Stimulated activated CD8-positive, alpha-beta memory T cell treated with anti-CD3 and anti-CD28 coated beads, Interleukin-15, amount 100 ng/mL, for 1 hour (primary cell): ENCODE measurements at places on chromosomes 3 and 15.

DNA sequence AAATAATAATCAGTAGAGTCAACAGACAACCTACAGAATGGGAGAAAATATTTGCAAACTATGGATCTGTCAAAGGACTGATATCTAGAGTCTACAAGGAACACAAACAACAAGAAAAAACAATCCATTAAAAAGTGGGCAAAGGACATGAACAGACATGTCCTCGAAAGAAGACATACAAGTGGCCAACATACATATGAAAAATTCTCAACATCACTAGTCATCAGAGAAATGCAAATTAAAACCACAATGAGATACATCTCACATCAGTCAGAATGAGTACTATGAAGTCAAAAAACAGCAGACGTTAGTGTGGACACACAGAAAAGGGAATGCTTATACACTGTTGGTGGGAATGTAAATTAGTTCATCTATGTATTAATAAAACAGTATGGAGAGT, 33.7 kb downstream of the SLC2A2 start:
- no peak for DNase-seq

DNA sequence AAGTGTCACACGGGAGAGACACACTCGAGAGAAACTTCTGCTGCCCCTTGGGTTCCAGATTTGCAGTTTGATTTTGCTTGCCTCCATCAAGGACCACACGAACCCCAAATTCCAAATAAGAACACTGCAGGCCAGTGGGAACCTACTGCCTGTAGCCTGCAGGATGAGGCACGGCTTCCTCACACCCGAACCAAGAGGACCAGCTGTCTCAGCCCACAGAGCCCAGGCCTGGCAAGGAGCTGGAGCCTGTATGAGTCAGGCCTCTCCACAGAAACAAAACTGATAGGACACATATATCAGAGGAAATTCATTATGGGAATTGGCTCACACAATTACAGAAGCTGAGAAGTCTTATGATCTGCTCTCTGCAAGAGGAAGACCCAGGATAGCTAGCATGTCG, 188.1 kb upstream of the NSMCE3 start:
- DNase-seq, result no peak

- no peak for DNase-seq
These were observed 33.5 kb upstream of the ZNF774 start for GRCh38 chr15:90318591-90318990.

GRCh38 chr15:35020974-35021373, 32.9 kb upstream of the ZNF770 start:
- no peak for DNase-seq

- DNase-seq, result no peak
These were observed 12.7 kb downstream of the CDAN1 start for GRCh38 chr15:42724276-42724675.

DNA sequence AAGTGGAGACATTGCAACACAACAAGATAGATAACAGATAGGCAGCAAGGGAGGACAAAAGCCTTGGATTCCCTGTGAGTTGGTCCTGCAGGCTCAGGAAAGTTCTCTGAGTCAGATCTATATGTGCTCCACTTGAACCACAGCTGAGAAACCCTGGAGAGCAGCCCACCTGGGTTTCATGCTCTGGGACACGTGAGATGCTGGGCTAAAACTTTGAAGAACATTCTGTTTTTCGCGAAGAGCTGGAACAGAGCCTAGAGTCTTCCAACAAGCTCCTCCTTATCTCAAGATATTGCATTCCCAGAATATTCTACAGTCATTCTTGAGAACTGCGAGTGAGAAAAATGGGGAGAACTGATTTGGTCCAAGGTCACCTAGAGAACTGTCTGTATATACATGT, 583.0 kb upstream of the ROBO1 start:
- no peak for DNase-seq

DNA sequence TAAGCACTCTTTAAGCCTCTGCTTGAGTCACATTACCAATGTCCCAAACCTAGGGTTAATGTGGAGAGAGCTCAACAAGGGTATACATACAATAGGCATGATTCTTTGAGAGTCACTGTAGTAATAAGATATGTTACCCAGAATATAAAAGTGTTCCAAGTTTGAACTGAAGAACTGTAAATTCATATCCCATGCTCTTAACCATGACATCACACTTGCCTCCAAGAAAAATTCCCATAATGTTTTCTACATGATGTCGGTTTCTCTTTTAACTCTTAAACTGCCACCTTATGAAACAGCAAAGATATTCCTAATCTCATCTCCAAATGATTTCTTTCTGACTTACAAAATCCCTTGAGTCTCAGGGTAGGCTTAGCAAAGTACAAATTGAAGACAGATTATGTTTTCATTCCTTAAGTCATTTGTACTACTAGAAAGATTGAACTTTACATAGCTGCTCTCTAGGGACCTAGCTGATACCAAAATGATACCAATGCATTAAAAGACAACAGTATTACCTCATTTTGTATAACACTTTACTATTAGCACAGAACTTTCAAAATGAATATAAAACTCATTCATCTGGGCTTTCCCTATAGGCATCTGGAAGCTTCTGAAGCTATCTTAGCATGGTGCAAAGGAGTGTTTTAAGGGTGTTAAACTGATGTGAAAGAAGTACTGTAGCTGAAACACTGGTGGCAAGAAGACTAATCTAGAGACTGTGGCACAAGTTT, 127.1 kb downstream of the KCNMB2 start:
- no peak for DNase-seq

DNA sequence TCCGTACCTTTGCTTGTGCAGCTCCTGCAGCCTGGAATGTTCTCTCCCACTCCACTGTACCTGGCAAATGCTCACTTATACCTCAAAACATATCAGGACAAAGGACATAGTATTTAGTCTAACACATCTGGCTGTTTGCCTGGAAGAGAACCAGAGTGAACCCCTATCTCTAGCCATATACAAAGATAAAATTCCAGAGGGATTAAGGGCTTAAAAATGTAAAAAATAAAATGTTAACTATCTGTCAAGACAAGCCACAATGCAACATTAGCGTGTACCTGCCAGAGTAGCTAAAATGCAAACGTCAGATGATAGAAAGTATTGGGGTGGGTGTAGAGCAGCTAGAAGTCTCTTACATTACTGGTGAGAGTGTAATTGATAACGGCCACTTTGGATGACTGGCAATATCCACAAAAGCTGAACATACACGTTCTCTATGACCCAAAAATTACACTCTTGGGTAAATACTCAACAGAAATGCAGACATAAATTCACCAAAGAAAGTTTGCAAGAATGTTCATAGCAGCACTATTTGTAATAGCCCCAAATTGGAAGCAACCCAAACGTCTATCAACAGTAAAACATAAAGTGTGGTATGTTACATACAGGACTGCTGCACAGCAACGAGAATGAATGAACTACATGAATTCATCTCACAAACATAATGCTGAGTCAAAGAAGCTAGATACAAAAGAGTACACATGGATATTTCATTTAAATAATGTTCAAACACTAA, 18.2 kb upstream of the ADPGK start:
- no peak for DNase-seq

DNA sequence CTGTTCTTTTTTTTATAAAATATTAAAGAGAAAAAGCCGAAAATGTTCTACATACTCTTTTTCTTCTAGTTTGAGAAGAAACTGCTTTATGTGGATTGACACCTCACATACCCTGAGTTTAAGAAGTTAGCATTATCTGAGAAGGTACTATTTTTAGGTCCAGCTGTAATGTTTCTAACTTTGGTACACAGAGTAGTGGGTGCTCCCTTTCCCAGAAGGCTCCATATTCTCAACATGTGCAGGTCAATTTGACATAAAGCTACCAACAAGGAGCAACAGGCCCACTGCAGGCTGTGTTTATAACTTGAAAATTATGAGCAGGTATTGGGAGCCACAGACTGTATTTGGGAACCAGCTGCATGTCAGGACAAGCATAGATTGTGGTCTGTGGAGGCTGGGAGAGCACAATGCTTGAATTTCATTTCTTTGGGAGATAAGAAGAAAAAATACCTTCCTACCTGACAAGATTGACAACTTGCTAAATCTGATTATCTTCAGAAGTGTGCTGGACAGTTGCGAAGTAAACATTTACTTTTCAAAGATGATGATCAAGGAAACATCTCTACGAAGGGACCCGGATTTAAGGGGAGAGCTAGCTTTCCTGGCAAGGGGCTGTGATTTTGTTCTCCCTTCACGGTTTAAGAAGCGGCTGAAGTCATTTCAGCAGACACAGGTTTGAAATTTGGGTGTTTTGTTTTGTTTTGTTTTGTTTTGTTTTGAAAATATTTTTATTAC, 57.2 kb downstream of the PPP2R3A start:
- DNase-seq, result no peak

DNA sequence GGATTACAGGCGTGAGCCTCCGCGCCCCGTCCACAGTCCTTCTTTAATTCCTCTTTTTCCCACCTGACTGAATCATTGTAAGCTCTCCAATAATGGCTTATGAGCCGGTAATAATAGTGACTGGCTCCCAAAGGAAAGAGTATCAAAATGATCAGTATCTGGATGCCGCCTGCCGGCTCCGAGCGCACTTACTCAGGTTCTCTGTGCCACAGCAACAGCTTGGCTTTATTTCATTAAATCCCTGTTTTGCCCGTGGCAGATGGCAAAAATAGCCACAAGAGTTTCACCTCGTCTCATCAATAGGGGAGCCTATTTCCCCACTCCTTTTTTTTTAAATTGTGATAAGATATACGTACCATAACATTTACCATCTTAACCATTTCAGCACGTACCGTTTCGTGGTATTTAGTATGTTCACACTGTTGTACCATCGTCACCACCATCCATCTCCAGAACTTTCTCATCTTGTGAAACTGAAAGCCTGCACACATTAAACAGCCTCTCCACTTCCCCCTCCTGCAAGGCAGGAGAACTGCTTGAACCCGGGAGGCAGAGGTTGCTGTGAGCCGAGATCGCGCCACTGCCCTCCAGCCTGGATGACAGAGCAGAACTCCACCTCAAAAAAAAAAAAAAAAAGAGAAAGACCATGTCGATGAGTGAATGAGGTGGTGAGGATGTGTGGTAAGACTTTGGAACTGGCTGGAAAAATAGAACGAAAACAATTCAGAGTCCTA, 80.7 kb upstream of the DLG1 start:
- DNase-seq, result no peak

- DNase-seq, result no peak
These were observed 85.1 kb downstream of the PDCD6IP start for GRCh38 chr3:33883538-33883950.

GRCh38 chr15:67873777-67874176, 33.9 kb upstream of the RNU6-1 start:
- no peak for DNase-seq

DNA sequence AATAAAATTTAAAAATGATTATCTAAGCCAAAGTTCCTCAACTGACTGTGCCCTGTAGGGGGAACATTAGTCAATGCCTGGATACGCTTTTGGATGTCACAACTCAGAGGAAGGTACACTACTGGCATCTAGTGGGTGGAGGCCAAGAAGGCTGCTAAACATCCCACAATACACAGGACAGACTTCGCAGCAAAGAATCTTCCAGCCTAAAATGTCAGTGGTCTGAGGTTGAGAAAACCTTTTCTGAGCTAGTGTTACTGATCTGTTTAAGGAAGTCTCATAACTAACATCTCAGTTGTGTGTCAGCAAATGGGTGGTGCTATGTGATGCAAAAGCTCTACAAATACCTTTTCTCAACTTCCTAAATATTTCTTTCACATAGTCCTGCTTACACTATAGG, 20.9 kb upstream of the LDHAL6B start:
- no peak for DNase-seq

DNA sequence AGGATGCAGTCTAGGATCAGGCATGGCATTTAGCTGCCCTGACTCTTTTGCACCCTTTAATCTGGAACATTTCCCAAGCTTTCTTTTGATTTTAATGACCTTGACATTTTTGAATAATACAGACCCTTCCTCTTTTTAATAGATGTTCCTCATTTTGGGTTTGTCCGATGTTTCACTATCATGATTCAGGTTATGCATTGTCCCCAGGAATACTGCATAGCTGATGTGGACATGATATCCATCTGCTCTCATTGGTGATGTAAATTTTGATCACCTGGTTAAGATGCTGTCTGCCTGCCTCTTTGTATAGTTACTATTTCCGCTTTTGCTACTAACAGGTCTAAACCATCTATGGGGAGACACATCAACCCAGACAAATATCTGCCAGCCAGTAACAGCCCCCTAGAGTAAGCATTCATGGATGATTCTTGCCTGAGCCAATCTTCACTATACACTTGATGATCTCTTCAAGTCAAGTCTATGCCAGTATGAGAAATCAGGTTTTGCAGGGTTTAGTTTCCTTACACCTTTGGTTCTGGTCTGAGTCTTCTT, 50.6 kb upstream of the ULK4 start:
- DNase-seq, result no peak

DNA sequence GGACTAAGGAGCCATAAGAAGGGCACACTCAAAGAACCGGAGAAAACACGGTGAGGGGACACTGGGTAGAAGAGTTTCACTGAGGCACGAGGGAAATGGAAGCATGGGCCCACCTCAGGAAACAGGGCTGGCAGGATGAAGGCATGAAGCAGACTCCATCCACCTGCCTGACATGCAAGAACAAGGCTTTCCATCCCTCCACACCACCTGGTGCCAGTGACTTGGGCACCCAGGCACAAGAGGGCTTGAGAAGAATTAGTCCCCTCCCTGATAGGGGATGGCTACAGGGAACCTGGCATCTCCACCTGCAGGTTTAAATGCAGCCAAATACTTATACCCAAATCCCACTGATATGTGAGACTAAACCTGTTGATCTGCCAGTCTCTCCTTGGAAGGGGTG, 38.9 kb upstream of the PPP2R3A start:
- no peak for DNase-seq

- DNase-seq, result no peak
These were observed 630 bp downstream of the ATP6V1A start for GRCh38 chr3:113747283-113748046.

DNA sequence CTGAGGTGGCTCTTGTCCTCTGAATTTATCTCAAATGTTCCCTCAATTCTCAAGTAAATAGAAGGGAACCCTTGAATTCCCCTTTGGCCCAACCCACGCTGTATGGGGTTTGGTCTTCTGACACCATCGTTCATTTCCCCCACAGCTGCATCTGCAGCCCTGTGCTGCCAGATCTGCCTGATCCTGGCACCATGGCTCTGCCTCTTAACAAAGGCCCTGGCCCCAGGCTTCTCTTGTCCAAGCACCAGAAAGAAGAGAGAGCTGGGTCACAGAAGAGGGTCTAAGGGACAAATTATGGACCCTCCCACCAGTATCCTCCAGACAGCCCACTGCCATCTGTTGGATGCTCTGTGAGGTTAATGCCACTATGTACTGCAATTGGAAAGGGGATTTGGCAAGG, 1.8 kb downstream of the MAP1A start:
- no peak for DNase-seq

DNA sequence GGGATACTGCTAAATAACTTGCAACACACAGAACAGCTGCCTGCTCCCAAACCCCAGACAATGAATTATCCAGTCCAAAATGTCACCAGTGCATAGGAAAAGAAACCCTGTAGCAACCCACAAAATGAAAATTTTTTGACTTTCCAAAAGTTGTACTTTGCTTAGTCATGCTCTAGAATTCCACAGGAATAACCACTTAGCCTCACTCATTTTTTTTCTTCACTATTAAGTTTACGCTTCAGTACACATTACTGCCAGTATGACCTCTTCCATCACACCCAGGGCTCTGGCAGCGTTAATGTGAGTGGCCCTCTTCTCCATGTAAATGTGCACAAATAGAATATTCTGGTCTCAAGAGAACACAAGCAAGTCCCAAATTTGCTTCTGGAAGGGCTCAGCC, 259.8 kb downstream of the MAGI1 start:
- DNase-seq, result no peak
